ENCODE measurements at places on chromosomes 2 and 18. TPM values are rescaled to one million over a fixed set of nuclear protein-coding genes. Genes with fewer than 3 reads are reported as not detected.

PROM2 gene
- 2.3 TPM for total RNA-seq

- peak; percentile 74 for DNase-seq
Observed at GRCh38 chr2:12119841-12120240, 373.4 kb downstream of the LPIN1 start.

DNA sequence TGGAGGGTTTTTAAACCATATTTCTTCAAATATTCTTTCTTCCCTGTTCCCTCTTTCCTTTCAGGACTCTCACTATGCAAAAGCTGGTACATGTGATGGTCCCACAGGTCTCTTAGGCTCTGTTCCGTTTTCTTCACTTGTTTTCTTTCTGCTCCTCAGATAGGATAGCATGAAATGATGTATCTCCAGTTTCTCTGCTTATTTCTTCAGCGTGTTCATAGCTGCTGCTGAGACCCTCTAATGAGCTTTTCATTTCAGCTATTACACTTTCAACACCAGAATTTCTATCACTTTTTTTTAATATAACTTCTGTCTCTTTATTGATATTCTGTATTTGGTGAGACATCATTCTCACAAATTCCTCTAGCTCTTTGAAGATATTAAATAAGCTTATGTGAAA lies 63.9 kb downstream of the KCNG2 start:
- DNase-seq = no peak

- no peak for DNase-seq
Observed at GRCh38 chr18:76488190-76488589, 6.9 kb downstream of the ZNF516 start.

- DNase-seq = peak; percentile 58
Observed at GRCh38 chr2:67888351-67889005, 174.3 kb downstream of the C1D start.

DNA sequence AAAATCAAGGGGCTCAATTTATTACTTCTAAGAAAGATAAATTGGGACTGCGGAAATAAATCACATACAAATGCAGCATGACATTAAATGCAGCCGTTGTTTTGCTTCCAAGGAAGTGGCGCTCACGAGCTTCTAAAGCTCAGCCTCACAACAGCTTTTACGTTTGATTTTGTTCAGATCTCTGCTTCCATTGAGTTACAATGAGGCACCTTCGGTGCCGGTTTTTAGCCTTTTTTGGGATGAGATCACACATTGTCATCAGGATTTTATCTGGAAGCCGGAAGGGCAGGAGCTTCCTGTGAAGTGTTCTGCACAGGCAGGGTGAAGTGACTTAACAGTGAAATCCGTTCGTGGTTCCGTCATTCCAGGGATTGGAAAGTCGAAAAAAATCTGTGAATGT lies 209.8 kb downstream of the DCDC2C start:
- DNase-seq = no peak

GRCh38 chr2:60735496-60736250 lies 20.4 kb upstream of the PAPOLG start:
- peak; percentile 9 for DNase-seq

Data from MG63 (cell line).